ENCODE measurements at places on chromosomes 16 and 17.

DNA sequence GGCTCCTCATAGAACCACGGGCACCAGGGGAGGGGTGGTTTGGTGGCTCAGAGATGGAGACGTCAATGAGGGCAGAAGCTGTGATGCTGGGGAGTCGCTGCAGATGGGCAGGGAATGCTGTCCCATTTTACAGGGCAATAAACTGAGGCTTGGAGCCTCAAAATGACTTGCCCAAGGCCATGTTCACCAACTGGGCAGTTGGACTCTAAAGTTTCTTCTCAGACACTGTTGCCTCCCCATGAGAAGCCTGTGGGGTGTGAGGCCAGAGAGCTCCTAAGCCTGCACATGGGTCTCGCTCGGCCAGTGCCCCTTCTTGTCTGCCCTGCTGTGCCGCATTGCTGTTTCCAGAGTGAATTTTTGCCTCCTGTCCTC lies 38.6 kb downstream of the CPNE2 start:
- DNase-seq, result no peak

- no peak for DNase-seq
Observed at GRCh38 chr17:79887451-79887991, 48.3 kb upstream of the CBX4 start.

DNA sequence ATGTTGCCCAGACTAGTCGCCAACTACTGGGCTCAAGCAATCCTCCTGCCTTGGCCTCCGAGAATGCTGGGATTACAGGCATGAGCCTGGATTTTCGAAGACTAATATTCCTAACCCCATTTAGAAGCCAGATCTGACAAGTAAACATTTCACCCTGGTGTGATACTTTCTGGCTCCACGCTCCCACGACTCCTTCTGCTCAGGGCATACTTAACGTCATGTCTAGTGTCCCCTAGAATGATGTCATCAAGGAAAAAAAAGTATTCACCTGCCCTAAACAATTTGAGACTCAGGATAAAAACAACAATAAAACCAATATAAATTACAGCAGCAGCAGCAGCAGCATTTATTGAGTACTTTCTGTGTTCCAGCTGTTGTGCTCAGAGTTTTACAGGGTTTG lies 13.2 kb downstream of the ITGB3 start:
- no peak for DNase-seq

GRCh38 chr16:24610416-24610755 lies 71.0 kb downstream of the RBBP6 start:
- DNase-seq, result no peak

- DNase-seq, result no peak
Observed at GRCh38 chr17:43787728-43788127, 7.5 kb downstream of the CFAP97D1 start.

DNA sequence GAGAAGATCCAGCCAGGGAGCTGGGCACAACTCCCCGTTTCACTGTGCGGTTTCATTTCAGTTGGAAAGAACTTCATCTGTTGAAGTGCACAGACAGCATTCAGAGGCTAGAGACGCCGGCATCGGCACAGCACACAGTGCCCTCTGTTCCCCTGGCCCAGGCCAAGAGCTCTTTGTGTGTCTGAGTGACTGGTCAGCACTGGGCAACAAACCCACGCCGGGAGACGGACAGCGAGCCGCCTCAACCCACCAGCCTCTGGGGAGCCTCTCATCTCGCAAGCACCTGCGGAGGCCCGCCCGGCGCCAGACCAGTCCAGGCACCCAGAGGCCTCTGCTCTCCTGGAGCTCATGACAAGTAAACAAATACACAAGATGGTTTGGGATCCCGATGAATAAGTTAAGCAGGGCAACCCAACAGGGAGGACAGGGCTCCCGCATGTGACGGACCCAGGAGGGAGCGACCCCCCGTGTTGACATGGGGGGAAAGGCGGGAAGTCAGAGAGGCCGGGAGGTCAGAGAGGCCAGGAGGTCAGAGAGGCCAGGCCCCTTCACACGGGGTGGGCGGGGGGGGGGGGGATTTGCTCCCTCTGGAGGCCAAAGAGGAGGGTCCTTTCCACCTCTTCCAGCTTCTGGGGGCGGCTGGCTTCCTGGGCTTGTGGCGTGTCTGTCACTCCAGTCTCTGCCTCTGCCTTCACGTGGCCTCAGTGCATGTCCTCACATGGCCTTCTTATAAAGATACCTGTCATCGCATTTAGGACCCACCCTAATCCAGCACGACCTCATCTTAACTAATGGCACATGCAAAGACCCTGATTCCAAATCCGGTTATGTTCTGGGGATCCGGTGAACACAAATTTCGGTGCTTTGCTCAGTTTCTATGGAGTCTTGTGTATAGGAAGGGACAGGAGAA lies 25.8 kb upstream of the KLHDC4 start:
- no peak for DNase-seq

DNA sequence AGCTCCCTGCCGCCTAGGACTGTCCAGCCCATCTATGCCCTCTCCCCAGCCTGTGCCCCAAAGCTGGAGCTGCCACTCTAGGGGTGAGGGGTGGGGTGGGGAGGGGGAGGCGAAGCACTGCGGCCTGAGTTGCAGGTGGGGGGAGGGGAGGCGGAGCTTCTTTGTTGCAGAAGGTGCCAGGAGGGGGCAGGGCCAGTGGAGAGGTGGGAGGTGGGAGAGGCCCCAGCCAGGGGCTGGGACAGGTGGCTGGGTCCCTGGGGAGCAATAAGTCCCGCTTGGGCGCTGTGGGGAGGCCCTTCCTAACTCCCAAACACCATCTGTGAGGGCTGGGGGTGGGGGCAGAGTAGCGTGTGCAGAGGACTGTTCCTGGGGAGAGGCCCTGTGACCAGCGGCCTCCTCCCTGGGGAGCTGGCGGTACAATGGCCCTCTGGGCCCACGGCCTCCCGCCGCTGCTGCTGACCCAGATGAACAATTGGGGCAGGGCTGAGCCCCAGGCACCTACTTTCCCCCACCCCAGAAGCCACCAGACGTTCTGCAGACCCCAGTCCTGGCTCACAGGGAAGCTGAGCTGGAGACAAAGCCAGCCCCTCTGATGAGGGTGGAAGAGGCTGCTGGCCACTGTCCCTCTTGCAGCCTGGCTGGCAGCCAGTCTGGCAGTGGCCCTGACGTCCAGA lies 2.2 kb upstream of the NTN3 start:
- DNase-seq, result no peak

DNA sequence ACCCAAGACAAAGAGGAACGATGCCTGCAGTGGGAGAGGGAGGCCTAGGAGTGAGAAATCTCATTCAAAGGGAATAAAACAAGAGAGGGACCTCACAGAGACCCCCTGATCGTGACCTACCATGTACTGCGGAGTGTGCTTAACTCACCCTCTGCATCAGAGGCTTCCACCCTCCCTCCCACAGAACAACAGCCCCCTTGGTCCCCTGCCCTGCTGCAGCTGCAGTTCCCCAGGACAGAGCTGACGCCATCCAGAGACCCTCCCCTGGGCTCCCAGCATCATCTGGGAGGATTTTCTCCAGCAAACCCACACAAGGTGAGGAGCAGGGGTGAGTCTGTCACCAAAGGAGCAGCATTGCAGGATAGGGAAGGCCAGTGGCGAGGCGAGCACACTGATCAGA lies 39.8 kb downstream of the TLE7 start:
- no peak for DNase-seq

DNA sequence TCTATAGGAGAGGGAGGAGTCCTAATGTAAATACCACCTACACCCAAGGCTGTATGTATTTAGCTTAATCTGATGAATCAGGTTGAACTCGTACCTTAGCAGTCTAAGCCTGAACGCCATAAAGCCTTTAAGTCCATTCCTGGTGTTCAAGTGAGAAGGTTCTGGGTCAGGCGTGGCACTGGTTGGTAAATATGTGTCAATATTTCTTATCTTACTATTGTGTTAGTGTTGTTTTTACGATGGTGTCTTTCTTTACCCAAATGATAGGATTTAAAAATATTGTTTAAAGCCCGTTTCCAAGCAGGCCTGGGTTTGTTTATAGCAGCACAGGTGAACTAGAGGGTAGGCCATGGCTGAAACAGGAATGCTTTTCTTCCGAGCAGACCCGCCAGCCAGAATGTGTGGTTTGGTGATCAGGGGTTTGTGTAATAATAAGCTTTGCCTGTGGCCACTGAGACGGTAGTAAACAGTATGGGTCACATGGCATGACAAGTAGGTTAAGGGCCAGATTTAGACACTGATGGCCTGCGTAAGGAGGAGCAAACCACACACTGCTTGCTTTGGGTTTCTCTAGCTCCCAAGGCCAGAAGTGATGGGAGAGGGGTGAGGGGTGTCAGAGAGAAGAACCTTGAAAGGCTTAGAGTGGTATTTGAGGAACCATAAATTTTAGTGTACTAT lies 3.3 kb downstream of the TMEM94 start:
- no peak for DNase-seq

DNA sequence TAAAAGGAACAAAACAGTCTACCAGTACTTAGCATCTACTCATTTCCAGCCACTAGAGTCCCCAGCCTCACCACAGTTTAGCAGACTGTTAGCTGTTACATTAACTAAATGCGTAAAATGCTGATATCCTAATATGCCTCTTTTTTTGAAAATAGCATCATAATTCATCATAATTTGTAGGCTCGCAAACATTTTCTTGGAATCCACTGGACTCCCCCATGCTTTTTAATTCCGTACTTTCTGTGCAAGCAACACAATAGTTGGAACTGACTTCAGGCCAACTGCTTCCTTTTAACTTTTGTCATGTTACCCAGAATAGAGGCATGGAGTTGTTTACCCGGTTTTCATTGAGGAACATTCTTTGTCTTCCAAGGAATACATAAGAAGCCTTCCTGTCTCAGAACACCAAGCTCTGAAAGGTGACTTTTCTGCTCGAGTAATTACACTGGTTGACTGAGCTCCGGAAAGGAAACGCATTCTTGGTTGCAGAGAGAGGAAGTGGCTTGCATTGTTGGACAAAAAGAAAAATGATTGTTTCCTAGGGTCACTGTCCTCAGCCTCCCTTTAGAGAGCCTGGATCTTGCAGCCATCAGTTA lies 30.9 kb upstream of the SEC14L1 start:
- DNase-seq, result no peak

DNA sequence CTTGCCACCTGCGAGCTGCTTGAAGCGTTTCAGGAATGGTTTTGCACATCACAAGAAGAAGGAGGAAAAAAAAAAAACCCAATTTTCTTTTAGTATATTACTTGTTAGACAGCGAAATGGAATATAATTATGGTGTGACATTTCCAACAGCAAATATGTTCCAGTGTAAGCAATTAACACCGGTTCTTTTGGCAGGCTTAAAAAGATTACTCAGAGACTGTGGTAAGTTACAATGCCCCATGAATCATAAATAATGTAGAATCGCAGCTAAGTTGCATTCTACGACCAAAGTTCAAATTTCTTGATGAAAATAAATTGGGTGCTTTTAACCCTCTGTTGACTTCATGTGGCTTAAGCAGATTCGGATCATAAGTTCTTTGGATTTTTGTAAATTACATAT lies 245.2 kb downstream of the XYLT1 start:
- no peak for DNase-seq

GRCh38 chr17:74770498-74771318 lies 5.4 kb downstream of the NAT9 start:
- no peak for DNase-seq

GRCh38 chr16:70419384-70420327 lies 19.2 kb downstream of the ST3GAL2 start:
- no peak for DNase-seq

GRCh38 chr17:64508683-64509082 lies 1.9 kb downstream of the CEP95 start:
- DNase-seq, result no peak

DNA sequence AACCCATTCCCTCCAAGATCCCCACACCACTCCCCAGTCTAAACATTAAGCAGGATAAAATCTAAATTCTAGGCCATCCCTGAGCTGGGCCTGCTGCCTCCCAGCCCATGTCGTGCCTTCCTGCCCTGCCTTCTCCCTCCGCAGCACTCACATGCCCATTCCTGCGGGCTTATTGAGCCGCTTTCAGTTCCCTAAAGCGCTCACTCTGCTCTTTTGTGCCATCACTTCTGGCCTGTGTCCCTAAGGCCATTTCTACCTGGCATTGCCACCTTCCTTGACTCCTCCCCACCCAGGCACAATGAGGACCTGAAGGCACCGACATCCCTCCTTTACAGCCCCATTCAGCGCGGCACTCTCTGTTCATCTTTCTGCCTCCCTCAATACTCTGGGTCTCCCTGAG lies 13.0 kb upstream of the RAB5C start:
- no peak for DNase-seq

- DNase-seq, result no peak
Observed at GRCh38 chr16:86604436-86605193, 26.3 kb downstream of the FOXL1 start.
